ENCODE measurements at places on chromosomes 5 and 9. TPM values are rescaled to one million over a fixed set of nuclear protein-coding genes. Genes with fewer than 3 reads are reported as not detected.
A peak's percentile ranks its signal among the peaks of the same experiment; 100 is the strongest.

RASGRF2 gene
- total RNA-seq, result 0.06 TPM

- no peak for DNase-seq
These were observed 92.0 kb downstream of the PLCXD3 start for GRCh38 chr5:41418220-41419031.

LRRC70 gene
- 1.3 TPM for total RNA-seq

- DNase-seq, result no peak
These were observed 597.9 kb upstream of the SGCD start for GRCh38 chr5:155728857-155729683.

GRCh38 chr5:129836321-129836720, 67.9 kb upstream of the CHSY3 start:
- DNase-seq, result no peak

GRCh38 chr5:32406650-32407049, 37.9 kb downstream of the ZFR start:
- DNase-seq, result peak; percentile 6

DNA sequence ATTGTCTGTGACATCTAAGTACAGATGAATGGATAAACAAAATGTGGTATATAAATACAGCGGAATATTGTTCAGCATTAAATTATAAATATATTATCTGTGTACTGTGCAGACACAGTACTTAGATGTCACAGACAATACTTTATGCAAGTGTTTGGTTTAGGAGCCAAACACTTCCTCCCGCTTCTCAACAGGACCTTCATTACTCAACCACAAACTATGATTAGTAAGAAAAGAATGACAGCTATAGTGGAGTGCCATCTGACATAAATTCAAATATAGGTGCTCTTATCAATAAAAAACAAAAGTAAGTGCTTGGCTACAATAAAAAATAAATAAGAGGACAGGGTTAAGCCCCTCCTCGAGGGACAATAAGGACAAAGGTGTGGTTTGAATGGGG, 38.9 kb upstream of the STX17 start:
- no peak for DNase-seq

CD180 gene
- 15.7 TPM for total RNA-seq

INSL4 gene
- not detected for total RNA-seq

FAM78A gene
- total RNA-seq, result 35.0 TPM

DNA sequence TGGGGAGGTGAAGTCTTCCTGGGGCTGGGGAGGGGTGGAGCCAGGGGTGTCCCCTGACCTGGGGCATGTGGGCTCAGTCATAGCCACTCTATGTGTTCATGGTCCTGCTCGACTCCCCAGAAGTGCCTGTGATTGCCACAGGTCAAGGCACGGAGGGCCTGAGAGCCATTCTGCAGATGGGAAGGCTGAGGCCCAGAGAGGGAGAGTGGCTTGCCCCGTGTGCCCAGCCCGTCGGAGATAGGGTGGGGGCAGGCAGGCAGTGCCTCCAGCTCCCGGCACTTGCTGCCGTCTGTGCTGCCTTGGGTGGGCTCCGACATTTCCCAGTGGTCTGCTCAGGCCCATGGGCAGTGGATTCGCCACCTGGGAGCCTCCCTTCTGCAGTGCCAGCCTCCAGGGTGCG, 74.0 kb downstream of the RXRA start:
- no peak for DNase-seq

- DNase-seq, result no peak
These were observed 2.5 kb downstream of the KIAA1958 start for GRCh38 chr9:112489039-112489546.

GRCh38 chr5:81626524-81626923, 124.4 kb downstream of the SSBP2 start:
- no peak for DNase-seq

DNA sequence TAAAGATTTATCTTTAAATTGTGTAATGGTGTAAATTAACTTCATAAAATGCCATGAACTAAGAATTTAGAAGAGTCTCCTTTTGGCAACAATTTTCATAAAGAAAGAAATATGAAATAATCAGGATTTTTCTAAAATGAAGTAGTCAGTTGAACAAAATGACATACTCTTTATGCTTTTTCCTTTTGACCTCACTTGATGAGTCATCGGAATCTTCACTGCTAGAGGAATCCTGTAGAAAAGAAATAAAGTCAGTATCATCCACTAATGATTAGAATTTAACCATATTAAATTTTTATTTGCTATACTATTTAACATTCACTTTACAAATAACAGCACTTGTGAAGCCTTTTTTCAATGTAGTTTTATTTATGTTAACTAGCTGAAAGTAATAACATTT, 26.1 kb downstream of the CHD1 start:
- DNase-seq, result no peak

GRCh38 chr9:126411225-126411947, 84.8 kb downstream of the MVB12B start:
- DNase-seq, result peak; percentile 48

DNA sequence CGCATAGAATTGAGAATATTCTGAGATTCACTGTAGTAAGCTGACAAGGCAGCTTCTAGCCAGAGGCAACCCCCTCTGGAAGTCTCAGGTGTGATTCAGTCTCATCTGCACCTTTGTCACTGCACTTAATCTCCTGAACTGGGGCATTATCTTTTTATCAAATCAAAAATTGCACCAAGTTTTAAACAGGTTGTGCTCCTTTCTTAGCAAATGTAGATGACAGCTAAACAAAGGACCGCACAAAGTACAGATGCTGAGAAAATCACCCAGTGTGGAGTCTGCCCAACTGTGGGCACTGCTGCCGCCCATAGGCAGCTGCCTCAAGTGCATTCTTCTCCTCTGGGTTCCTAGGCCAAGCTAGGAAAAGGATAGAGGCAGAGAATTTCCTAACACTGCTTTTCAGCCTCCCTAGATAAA, 51.1 kb downstream of the STARD4 start:
- DNase-seq, result peak; percentile 15

GRCh38 chr5:75325242-75325641, 11.8 kb upstream of the HMGCR start:
- no peak for DNase-seq

- no peak for DNase-seq
These were observed 141.3 kb upstream of the ALDH1B1 start for GRCh38 chr9:38251036-38251860.

ADGRD2 gene
- total RNA-seq, result not detected

CER1 gene
- total RNA-seq, result not detected

DNA sequence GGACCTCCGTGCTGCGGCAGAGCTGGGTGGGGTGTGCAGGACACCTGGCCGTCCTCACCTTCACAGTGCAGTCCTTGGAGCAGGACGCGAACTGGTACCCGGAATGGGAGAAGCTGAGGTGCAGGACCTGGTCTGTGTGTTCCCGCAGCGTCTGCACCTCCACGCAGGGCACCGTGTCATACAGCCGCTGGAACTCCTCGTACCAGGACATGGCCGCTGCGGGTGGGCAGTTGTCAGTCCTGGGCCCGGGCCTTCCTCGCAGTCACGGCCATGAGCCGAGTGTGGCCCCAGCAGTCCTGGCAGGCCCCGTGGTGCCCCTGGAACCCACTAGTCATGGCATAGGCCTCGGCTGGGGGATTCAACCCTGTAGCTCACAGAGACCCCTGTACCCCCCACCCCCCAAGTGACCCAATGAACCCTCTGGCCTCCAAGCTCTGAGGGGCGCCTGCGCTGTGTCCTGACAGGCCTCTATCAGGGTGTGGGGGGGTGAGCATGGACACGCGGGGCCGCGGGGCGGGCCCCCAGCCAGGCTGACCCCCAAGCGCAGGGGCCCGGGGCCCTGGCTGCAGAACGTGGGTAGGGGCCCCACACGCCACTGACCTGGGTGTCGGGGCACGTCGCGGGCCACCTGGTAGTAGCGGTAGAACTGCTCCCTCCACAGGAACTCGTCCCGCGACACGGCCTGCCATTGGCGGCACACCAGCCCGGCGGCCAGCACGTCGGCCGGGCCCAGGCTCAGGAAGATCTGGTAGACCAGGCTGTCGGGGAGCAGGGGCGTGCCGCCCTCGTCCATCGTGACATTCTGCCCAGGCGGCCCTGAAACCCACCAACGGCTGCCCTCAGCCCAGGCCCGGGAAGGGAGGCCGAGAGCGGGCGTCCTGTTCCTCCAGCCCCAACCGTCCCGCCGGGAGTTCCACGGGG, 987 bp downstream of the FBXW5 start:
- DNase-seq, result peak; percentile 52

GRCh38 chr5:170055606-170056005, 50.1 kb upstream of the FOXI1 start:
- no peak for DNase-seq

TPPP gene
- not detected for total RNA-seq

DNA sequence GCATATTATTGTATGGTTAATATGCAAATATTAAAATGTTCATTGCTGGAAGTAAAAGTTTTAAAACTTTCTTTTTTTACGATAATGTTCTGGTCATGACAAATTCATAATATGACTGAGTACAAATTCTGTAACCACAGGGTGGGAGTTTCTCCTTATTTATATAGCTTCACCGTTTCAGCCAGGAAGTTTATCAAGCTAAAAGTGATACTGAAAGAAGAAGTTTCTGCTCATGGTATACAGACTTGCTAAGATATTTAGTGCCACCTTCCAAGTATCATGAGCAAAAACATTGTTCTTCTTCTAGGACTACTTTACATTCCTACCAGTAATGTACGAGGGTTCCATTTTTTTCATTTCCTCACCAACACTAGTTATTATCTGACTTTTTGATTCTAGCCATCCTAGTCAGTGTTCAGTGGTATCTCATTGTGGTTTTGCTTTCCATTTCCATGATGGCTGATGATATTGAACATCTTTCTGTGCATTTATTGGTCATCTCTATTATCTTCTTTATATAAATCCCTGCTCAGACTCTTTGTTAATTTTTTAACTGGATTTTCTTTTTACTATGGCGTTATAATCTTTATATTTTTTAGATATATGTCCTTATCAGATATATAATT, 94.2 kb upstream of the PRRC1 start:
- DNase-seq, result no peak

PCDHA13 gene
- not detected for total RNA-seq

SPATA31E1 gene
- total RNA-seq, result not detected

- DNase-seq, result no peak
These were observed 35.8 kb downstream of the PPIC start for GRCh38 chr5:123000731-123001130.

GRCh38 chr9:16687678-16688369, 182.6 kb downstream of the BNC2 start:
- DNase-seq, result no peak

DNA sequence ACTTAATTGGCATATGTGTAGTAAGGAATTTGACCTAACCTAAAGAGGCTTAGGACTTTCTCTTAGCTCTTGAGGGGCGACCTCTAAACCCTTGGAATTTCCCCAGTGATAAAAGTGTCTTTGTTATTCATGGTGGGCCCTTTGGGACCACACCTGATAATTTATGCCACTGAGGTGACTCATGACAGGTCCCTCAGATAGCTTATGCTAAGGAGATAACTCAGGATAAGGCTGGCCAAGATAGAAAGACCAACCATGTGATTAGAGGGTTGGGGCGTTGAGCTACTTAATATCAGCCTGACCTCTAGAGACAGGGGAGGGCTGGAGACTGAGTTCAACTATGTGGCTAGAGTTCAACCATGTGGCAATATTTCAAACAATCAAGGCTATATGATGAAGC, 218.1 kb downstream of the AP3B1 start:
- DNase-seq, result no peak

GRCh38 chr5:80894083-80894482, 66.1 kb upstream of the RASGRF2 start:
- DNase-seq, result no peak

SNX18 gene
- 6.3 TPM for total RNA-seq

DMRT3 gene
- total RNA-seq, result not detected

ZNF366 gene
- total RNA-seq, result not detected

PCDHA8 gene
- not detected for total RNA-seq

DNA sequence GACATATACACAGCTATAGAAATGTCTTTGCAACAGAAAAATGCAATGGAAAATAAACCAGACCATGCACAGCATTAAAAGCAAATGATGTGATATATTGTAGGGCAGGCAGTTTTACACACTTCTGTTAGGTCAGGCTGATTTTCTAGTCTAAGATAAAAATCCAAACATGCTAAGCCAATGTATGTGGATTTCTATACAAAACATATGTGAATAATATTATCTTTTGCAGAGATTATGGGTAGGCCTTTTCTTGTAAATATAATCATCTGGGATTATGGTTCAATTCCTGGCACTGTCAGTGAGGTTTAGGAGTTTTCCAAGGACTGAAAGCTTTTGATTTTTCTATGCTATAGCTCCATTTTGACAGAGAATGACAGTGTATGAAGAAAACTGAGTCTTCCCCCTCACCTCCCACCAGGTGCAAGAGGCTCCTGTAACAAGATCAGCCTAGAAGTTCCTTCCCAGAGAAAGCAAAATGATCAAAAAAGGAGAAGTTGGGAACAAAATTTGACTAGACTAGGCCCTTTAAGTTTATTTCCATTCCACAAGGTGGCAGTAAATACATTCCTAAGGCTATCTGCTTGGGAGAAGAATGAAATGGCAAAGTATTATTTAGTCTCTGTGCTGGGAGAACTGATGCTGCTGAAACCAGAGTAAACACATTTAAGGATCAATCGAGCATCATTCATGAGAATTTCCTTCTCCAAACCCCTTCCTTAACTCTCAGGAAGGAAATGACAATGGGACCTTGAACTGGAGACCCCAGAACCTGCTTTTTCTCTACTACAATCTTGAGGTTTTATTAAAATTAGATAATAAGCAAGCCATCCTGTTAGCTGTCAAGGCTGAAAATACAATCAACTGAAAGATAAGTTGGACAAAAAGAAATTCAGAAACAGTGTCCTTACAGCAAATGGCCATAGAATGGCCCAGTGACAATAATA, 133.0 kb upstream of the TUT7 start:
- peak; percentile 43 for DNase-seq

GRCh38 chr9:71364186-71364955, 242.9 kb upstream of the TRPM3 start:
- no peak for DNase-seq
